ENCODE measurements at places on chromosomes 2 and 18.

DNA sequence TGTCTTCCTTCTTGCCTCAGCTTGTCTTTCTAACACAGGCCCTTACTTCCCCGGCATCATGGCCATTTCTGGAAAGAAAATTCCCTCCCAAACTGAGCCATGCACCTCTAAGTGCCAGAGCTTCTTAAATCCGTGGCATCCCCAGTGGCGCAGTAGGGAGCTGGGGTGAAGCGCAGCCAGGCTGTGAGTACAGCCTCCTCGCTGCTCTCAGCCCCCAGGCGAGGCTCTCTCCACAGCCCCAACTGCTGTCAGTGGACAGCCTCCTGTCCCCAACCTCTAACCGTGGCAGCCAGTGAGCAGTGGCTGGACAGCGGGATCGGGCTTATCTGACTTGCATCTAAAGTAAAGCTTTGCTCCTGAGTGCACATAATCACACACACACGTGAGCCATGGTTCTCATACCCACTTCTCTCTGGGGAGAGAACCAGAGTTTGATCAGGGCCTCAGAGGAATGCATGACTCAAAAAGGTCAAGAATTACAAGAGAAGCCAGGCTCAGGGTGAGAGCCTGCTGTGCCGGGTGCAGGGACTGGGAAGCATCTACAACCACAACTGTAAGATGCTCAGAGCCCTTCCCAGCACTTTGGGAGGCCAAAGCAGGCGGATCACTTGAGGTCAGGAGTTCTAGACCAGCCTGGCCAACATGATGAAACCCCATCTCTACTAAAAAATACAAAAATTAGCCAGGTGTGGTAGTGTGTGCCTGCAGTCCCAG, 50.7 kb downstream of the SFXN5 start:
- peak; percentile 84 for DNase-seq

- no peak for DNase-seq
Measured at GRCh38 chr2:73295751-73296400, 2.5 kb upstream of the EGR4 start.

- DNase-seq: no peak
Measured at GRCh38 chr18:44761812-44762211, 81.1 kb downstream of the SETBP1 start.

DNA sequence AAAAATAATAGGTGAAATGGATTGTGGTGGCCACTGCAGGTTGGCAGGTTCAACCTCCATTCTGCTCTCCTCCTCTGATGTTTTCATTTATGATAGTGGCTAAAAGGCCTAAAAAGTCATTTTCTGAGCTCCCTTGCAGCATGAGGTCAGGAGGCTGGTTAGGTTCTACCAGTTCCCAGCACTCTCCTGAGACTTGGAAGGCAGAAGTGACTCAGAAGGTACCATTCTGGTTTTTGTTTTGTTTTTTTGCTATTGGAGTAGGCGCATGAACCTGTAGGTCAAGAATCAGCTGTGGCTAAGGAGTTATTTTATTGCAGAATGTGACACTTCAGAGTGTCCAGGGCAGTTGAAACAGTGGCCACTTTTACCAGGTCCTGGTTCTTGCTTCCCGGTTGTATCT, 181.9 kb downstream of the CCDC102B start:
- DNase-seq: no peak

- no peak for DNase-seq
Measured at GRCh38 chr2:3193443-3194330, 183.9 kb downstream of the EIPR1 start.

DNA sequence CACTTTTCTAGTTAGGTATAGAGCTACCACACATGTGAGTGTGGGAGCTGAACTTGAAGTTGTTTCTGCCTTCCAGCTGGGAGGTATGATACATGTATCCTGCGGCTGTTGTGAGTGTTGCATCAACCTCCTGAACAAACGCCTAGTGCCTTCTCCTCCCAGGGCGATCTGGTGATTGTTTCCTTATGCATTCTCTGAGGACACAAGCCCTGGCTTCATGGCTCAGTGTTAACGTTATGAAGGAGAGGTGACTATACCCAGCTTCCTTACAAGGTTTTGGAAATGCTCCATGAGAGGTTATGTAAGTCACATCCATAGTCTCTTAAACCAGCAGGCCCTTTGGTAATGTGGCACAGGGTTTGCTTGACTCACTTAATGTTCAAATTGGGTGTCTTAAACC, 64.9 kb downstream of the SPRED2 start:
- DNase-seq: peak; percentile 96

- DNase-seq: no peak
Measured at GRCh38 chr2:173223871-173224270, 130.8 kb upstream of the CDCA7 start.

- DNase-seq: no peak
Measured at GRCh38 chr2:119860924-119861323, 101.2 kb downstream of the PTPN4 start.

GRCh38 chr2:156769802-156770201, 333.6 kb downstream of the GPD2 start:
- DNase-seq: no peak

DNA sequence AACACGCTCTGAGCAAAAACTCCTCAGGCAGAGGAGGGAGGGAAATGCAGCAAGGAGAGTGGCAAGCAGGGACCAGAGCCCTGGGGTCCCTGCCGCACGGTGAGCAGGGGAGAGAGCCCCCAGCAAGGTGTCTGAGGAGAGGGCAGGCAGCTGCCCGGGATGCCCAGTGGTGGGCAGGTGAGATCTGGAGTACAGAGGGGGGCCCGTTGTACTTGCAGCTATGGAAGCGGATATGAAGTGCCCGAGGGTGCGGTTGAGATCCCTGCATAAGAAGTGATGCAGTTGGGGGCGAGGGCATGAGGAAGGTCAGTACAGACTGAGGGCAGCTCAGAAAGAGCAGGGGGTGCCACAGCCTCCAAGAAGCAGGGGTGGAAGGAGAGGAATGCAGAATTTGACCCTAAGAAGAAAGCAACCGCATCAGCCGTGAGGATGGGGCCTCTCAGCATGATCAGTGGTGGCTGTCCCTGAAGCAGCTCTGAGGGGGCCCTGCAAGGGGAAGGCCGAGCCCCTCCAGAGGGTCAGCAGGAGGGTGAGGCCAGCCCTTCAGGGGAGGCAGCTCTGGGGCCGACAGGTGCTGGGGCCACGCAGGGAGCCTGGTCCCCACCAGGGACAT, 29.4 kb downstream of the MTERF4 start:
- no peak for DNase-seq

- peak; percentile 61 for DNase-seq
Measured at GRCh38 chr18:54235871-54236270, 11.4 kb upstream of the MBD2 start.

DNA sequence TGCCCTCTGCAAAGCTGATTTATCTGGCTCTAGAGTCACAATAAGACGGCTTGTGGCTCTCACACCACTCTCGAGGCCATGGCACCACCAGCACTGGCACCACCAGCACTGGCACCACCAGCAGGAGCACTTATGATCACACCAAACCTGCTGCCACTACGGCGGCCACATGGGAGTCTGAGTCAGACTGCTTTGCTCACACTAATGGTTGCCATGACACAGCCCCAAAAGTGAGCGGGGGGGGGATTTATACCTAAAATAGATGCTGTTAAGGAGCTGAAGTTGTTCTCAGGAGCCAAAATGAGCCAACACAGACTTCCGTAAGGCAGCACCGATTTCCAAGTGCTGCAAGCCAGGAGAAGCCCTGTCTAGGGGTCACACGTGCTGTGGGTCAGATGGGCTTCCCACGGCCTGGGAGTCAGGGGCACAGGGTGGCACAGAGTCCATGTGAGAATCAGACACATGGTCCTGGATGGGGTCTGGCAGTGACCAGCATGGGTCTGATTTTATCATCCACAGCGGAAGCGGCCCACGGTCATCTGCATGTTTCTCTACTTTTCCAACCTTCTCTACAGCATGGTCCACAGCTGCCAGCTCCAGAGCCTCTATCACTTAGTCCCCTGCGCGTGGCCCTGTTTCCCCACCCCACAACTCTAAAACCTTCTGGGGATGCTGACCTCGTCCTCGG, 16.7 kb downstream of the DNMT3A start:
- no peak for DNase-seq

DNA sequence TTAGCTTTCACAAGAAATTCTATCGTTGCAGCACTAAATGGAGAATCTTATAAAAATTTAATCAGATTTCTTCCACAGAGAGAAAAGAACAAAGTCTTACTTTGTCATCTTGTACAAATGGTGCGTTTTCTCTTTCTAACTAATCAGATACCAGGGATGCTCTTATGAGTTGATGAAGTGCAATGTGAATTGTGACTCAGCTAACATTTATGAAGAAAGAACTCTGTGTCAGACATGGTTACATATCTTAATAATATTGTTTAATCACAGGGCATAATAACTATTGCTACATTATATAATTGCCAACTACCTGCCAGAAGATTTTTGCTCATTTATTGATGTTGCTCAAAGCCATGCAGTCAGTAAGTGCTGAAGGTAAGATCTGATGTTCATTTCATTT, 465.0 kb downstream of the CCDC85A start:
- DNase-seq: no peak

- DNase-seq: no peak
Measured at GRCh38 chr18:3842844-3843243, 392.9 kb downstream of the TGIF1 start.

DNA sequence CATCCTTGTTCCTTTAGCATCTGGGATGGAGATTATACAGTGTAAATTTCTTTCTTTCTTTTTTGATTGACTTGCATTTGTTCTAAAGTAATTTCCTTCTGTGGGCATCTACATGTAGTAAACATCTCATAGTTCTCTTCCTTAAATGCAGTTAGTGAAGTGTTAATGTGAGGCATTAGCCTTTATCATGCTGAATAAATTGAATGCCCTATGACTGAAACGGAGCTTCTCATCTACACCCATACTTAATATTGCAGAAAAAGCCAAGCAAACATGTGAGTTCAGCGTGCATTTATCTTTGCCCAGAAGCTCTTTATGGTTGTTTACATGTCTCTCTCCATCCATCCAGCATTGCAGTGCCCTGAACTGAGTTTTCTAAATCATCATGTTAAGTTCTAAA, 58.3 kb downstream of the LYPD1 start:
- DNase-seq: no peak

DNA sequence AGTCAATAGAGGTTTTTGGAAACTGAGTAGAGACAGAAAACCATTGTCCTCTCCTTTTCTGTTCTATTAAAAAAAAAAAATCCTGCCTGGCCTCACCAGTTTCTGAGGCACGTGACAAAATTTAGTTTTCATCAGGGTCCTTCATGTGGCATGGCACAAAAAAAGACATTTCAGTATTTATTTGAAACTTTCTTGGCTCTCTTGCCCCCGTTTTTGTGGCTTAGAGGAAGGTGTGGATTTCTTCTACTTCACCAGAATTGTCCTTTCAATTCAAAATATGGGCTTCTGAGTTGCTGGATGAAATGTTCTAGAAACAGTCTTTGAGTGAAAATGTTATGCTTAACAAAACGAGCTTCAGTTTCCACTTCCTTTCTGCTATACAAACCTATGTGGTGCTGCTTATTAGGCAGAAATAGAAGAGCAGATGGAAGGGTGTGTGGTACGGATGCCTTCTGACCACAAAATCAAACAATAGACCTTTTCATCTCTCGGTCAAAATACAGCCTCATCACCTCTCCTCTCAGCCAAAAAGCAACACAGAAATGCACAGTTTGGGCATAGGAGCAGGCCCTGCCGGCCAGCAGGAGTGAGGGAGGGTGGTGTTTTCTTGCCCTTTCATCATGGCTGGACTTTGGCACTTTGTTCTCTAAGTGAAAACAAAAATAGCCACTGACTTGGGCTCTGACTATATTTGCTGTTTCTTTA, 89.2 kb downstream of the SH3RF3 start:
- peak; percentile 55 for DNase-seq

DNA sequence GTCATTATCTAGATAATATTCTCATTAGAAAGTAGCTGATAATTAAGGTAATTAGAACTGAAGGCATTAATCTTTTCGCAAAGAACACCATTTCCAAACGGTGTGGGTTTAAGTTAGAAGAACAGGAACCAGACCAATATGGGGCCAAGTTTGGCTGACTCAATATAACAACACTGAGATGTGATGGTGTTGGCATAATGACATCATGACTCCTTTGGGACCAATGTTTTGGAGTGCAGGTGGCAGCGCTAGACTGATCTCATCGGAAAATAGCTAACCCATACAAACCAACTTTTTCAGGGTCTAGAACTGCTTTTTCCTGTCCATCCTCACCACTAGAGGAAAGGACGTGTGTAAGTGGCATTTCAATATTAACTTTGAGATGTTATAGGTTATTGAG, 1171.7 kb upstream of the ZEB2 start:
- DNase-seq: no peak

DNA sequence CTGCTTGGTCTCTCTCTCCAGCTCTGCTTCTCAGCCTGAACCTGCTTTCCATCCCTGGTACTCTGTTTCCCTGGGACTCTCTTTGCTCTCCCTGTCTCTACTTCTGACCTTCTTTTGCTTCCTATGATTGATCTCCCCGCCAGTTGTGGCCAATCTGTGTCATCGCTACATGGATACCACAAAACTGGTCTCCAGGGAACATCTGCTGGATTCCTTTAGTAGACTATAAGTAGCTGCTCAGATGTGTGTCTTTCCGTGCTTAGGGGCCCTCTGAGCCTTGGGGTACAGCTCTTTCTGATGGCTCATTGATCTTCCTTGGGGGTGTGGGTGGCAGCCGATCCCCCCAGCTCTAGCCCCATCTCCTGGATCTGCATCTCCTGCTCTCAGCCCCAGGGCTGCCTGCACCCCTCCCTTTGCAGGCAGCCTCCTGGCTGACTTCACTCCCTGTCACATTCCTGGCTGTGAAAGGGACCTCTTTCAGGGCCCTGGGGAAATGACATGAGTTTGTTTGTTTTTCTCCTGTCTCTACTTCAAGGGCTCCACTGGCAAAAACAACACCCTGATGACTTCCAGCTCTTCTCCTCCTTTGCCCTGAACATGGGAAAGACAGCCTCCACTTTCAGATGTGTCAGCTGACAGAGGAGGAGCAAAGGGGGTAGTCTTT, 333.7 kb downstream of the CYP26B1 start:
- DNase-seq: no peak

DNA sequence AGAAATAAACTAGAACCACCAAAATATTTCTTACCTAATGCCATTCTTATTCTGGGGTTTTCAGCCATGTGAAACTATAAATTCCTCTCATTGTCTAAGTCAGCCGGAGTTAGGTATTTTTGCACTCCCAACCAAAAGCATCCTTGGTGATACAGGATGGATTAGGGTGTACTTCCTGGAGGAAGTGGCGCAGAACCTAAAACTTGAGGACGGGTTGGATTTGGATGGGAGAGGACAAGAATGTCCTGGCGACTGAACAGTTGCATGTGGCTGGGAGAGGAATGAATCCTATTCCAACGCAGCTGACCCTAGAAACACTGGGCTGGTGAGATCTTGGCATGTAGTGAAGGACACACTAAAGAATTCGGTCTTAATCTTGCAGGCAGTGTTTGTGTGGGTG, 58.5 kb downstream of the E2F6 start:
- no peak for DNase-seq

Measured in mesenchymal stem cell (in vitro differentiated cells and primary cell).